ENCODE measurements at places on chromosomes 3 and 15.

- ATAC-seq = no peak
Observed at GRCh38 chr3:134754768-134755559, 40.1 kb upstream of the EPHB1 start.

GRCh38 chr15:46251903-46252302, 617.1 kb downstream of the SQOR start:
- no peak for ATAC-seq

DNA sequence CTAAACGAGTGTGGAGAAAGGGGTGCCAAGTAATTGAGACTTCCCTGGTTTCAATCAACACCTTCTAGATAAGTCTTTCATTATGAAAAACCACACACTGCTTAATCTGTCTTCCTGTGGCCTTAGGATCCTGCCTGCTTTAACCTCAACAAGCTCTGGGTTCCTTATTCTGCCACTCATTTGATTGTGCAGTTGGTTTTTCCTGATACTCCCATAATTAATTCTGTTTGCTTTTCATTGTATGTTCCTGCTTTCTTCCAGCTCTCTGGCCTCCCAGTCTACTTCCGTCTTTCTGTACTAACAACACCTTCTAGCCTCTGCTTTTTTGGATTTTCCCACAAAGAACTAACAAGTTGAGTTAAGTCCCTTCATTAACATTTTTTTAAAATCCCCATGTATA, 20.2 kb upstream of the GCNT3 start:
- no peak for ATAC-seq

- ATAC-seq = no peak
Observed at GRCh38 chr15:96332637-96333121, 2.2 kb downstream of the NR2F2 start.

DNA sequence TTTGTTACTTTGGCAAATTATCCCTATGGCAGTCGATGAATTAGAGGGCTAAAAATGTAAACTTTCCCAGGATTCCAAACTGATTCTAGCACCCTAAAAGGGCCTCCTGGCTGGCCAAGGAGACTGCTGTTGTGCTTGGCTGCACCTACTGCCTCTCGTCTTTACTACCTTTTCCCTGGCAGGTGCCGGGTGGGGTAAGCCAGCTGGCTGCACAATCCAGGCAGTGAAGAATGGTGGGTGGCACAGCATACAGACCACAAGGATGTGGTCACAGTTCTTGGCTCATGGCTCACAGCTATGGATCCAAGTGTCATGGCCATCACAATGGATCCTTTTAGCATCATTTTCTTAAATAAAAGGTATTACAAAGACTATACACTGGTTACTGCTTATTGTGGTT, 20.7 kb upstream of the SLC25A26 start:
- ATAC-seq = no peak

GRCh38 chr3:161682715-161683114, 186.1 kb downstream of the OTOL1 start:
- no peak for ATAC-seq

GRCh38 chr15:51589881-51590568, 32.5 kb downstream of the DMXL2 start:
- ATAC-seq = no peak

DNA sequence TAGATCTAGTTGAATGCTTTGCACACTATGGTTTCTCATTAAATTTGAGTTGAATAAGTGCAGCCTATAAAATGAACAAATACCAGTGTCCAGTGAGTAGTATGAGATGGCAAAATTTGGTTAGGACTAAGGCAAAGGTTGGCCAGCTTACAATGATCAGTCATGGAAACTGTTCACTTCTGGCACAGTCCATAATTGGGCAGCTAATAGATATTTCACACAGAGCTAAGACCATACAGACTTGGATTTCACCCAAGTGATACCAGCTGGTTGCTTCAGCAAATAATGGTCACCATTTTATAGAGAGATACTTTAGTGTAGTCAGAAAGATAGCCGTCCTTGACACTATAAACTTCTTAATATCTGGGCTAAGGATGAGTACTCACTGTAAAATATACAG, 15.7 kb downstream of the GAP43 start:
- ATAC-seq = no peak

DNA sequence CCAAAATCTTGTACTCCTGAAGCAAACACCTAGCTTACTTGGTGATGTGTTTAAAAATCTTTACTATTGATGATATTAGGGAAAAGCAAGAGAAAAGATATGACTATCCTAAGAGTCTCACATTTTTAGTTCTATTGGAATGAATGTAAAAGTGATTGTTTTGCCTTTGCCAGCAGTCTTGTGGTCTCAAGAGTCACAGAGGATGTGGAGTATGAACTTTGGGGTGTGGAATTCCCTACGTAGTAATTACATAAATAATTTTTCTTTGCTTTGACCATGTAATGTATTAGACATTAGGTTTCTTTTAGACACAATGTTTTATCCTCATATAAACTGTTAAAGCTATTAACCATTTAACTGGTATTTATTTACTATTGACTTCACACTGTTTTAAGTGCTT, 387.6 kb downstream of the NAALADL2 start:
- ATAC-seq = no peak

DNA sequence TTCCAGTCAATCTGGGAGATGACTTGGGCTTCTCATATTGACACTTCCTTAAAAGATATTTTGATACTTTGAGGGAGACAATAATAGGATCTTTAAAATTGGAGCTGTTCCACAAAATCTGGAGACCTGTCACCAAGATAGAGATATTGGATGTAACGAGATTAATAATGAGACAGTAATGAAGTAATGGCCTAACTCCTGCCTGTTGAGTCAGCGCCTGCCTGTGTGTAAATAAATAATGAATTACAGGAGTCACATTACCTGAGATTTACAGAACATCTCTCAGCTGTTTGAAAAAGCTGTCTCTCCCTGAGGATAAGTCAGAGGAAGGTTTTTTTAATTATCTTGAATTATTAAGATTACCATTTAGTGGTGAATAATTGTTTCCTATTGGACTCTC, 43.8 kb upstream of the MITF start:
- no peak for ATAC-seq

- ATAC-seq = peak; percentile 33
Observed at GRCh38 chr3:170189398-170190256, 8.1 kb upstream of the PHC3 start.

DNA sequence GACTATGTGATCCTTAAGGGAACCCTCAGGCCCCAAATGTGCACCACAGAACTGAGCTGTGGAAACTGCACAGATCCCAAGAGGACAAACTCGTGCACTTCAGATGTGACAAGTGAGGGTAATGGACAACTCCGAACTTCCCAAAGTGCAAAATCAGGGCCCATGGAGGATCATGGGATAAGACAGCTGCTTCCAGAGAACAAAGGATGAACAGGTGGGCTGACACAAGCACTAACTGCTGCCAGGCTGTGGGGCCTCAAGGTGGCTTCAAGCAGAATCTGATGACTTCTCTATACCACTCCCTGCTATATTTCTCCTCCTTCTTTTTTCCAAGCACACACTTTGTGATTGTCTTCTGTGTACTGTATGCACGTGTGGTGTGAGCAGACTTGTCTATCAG, 5.4 kb downstream of the TARS3 start:
- no peak for ATAC-seq
